Stimulated activated CD8-positive, alpha-beta memory T cell treated with anti-CD3 and anti-CD28 coated beads, Interleukin-12 subunit alpha, Interleukin-12 subunit beta, amount 100 ng/mL, for 4 hours (primary cell): ENCODE measurements at places on chromosomes 3 and 15.

DNA sequence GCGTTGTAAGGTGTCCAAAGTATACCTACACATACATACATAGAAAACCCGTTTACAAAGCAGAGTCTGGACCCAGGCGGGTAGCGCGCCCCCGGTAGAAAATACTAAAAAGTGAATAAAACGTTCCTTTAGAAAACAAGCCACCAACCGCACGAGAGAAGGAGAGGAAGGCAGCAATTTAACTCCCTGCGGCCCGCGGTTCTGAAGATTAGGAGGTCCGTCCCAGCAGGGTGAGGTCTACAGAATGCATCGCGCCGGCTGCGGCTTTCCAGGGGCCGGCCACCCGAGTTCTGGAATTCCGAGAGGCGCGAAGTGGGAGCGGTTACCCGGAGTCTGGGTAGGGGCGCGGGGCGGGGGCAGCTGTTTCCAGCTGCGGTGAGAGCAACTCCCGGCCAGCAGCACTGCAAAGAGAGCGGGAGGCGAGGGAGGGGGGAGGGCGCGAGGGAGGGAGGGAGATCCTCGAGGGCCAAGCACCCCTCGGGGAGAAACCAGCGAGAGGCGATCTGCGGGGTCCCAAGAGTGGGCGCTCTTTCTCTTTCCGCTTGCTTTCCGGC is 318.6 kb downstream of the FGF12 start:
- DNase-seq, result no peak

DNA sequence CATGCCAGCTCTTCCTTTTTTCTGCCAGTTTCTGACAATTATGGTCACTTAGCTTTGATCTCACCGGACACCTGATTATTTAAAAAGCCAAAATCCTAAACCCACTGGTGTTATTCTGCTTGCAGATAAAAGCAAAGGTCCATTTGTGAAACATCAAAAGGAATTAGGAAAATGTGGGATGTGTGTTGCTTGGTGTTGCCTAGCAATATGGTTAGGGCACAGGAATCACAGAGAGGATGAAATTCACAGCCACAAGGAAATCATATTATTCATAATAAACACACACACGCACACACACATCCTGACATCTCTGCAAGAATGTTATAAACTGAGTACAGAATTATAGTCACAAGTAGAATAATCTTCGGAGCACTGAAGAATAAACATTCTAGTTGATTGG is 89.3 kb upstream of the BHLHE40 start:
- no peak for DNase-seq

DNA sequence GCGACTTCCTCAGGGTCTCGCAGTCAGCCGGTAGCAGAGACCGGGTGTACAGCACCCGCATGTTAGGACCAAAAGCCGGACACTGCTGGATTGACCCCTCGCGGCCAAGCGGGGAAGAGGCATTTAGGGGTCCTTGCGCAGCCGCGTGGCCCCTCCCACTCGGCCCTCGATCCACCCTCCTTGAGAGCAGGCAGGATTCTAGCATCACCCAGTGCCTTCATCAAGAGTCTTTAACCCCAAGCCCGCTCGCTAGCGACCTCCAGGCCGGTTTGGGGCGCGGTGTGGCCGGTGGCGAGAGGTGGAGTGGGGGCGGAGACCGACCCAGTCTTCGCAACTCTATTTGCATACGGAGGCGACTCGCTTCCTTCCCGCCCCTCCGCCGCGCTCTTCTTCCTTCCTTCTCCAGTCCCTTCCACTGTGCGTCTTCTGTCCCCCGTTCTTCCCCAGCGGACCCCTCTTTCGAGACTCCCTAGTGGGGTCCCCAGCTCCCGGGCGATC is at the start of gene ST6GAL1:
TSS of gene ST6GAL1 (plus strand) at position 384 of the 498 bp plus-strand sequence. CDS start 112,178 bp downstream, outside the sequence.
- DNase-seq, result peak; percentile 50

GRCh38 chr3:3134750-3135448 is 8.2 kb downstream of the TRNT1 start:
- DNase-seq, result no peak

- DNase-seq, result no peak
Measured at GRCh38 chr3:14373753-14374376, 28.5 kb upstream of the SLC6A6 start.

- no peak for DNase-seq
Measured at GRCh38 chr15:77455696-77456321, 35.1 kb downstream of the HMG20A start.

DNA sequence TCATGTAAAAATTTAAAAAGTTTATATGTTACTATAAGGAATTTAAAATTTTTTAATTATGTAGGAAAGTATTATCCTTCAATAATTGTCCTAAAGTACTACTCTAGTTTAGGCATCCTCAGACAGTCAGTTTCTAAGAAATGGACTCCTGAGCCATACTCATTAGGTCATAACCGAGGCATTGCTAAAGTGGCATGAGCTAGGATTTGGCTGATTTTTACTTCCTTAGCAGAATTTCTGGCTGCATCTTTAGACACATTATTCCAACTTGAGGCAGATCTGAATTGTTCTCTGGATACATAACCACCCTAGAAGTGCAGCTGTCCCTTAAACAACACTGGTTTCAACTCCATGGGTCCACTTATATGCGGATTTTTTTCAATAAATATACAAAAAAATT is 38.3 kb downstream of the IFT57 start:
- DNase-seq, result no peak

GRCh38 chr3:45993421-45994027 is 2.1 kb downstream of the FYCO1 start:
- DNase-seq, result no peak

DNA sequence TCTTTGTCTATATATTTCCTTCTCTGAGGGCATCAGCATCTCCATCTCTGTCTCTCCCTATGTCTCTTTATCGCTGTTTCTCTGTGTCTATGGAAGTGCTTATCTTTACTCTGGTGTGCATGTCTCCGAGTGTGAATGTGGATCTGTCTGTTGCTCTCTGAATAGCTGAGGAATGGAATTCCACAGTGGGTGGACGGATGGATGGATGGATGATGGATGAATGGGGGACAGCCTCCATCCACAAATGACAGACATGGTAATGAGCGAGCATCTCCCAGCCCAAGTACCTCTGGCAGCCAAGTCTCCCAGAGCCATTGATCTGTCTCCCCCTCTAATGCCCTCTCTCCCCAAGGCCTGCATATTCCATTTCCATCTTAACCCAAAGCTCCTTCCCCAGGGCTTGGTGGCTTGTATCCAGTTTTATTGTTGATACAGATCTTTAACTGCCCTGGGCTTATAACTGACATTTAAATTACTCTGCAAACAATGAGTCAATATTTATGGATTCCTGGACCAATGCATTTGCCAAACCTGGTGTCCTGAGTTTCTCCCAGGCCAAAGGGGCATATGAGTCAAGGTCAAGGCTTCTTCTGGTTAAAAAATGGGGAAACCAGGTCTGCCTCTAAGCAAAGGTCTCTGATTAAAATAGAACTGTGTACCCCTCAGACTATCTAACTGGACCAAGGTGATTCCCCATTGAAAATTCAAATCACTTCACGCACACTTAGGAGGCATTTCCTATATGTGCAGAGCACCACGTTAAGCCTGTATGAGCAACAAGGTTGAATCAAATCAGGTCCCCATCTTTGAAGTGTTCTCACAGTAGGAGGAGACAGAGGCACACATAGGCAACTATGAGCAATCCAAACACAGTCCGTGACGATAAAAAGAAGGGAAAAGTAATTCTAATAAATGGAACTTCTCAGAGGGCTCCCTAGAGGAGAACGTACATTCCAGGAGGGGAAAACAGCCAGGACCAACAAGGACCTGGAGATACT is 109.9 kb downstream of the TLE3 start:
- DNase-seq, result no peak

GRCh38 chr15:31398677-31399301 is 72.2 kb downstream of the KLF13 start:
- no peak for DNase-seq

GRCh38 chr15:27017168-27017809 is 46.3 kb downstream of the GABRG3 start:
- no peak for DNase-seq

GRCh38 chr3:187013159-187013716 is 82.9 kb downstream of the ST6GAL1 start:
- DNase-seq, result no peak

DNA sequence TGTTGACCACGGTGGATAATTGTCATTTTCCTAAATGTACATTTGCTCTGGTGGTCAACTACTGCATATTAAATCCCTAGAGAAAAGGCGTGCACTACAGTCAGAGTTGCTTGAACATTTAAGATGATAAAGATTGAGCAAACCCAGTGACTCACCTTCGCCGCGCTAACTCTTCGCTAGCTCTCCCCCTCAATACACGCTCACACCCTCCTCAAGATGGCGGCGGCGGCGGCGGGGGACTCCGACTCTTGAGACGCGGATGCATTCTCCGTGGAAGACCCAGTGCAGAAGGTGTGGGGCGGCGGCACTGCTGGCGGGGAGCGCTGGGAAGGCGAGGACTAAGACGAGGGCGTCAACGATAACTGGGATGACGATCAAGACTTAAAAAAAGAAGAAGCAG is 79.8 kb upstream of the PFN2 start:
- DNase-seq, result no peak
